Stimulated activated CD8-positive, alpha-beta memory T cell treated with anti-CD3 and anti-CD28 coated beads, Interleukin-7, amount 100 ng/mL, for 24 hours (primary cell): ENCODE measurements at places on chromosomes 6 and 20.

GRCh38 chr6:21084656-21085055 is 508.9 kb upstream of the SOX4 start:
- no peak for DNase-seq

- no peak for DNase-seq
Measured at GRCh38 chr20:21159658-21160380, 33.9 kb downstream of the KIZ start.

- DNase-seq = no peak
Measured at GRCh38 chr6:17790489-17790888, 83.8 kb upstream of the NUP153 start.

- no peak for DNase-seq
Measured at GRCh38 chr20:24756292-24757025, 192.6 kb upstream of the CST7 start.

DNA sequence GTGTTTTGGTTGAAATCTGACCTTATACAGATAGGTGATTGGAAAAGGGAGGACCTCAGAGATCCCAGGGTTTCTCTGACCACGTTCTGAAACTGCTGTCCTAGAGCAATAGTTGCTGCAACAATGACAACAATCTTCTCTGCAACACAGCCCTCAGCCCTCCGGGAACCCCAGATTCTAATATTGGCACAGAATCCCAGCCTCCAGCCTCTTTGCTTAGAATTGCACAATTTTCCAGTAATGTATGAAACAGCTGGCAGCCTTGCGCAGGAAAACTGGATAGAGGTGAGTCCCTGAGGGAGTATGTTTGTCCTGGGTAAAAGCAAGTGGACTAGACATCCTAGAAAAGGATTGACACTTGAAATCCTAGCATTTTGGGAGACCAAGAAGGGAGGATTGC is 30.4 kb upstream of the PNRC1 start:
- DNase-seq = no peak

DNA sequence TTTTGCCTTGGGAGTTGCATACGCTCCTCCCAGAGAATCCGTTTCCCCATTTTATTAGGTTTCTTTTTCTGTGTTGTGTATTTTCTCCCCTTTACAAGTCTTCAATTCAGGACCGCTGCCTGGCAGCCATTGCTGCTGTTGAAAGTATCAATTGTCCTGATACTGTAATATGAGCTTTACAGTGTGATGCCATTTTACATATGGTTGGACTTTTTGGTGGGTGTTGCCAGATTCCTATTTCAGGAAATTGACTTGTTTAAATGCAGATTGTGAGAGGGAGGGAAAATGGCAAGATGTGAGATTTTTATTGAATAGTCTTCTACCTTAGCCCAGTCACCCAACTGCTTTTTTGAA is 1.2 kb downstream of the PANK2 start:
- no peak for DNase-seq

DNA sequence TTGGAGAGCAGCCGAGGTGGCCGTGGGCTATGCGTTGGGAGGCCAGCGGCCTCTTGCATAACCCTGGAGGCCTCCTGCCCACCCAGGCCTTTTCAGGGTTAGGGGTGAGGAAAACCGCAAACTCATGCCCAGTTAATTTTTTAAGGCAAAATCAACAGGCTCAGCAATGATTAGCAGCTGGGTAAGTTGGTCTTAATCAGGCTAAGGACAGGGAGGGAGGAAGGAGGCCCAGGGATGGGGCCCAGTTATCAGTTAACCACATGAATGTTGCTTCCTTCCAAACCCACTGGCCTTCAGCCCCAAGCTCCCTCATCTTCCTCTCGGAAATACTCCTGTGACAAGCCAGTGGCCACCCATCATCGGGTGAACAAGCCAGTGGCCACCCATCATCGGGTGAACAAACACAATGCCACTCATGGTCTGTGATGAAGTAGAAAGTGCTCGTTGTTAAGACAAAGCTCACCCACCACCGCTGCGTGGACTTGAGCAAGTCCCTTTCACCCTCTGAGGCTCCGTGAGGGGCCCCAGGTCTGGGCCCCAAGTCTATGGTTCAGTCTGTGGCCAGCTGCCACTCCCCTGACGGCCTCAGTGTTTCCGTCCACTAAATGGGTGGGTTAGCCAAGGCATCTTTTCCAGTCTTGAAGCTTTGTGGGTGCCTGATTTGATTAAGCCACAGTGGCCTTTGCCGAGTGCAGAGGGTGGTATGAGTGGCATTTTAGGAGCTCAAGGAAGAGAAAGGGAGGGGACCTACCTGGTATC is 39.4 kb downstream of the HNF4A start:
- no peak for DNase-seq

DNA sequence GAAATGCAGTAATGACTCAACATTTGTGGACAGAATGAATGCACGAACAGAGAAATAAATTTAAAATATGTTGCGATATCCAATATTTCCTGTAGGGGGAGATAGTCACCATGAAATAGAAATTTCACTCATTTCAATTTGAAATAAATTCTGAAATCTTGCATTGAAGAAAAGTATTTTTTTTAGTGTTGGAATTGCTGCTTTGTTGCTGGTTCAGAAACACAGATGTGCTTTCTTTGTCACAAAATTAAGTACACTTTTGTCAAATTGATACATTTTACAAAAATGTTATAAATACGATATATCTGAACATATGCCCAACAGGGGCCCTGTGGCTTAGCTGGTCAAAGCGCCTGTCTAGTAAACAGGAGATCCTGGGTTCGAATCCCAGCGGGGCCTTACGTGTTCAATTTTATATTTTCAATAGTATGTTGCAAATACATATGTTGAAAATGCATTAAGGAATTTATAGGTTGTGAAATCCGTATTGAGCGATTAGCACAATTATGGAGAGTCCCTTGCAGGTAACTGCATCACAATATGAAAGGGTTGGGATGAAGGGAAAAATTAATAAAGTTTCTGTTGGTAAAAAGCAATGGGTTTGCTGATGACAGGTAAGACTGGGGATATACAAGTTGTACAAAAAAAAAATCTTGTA is 85.4 kb upstream of the PRSS16 start:
- DNase-seq = no peak

GRCh38 chr6:138680085-138680484 is 93.5 kb upstream of the CCDC28A start:
- no peak for DNase-seq

- DNase-seq = no peak
Measured at GRCh38 chr20:38007526-38007925, 25.7 kb downstream of the TTI1 start.

DNA sequence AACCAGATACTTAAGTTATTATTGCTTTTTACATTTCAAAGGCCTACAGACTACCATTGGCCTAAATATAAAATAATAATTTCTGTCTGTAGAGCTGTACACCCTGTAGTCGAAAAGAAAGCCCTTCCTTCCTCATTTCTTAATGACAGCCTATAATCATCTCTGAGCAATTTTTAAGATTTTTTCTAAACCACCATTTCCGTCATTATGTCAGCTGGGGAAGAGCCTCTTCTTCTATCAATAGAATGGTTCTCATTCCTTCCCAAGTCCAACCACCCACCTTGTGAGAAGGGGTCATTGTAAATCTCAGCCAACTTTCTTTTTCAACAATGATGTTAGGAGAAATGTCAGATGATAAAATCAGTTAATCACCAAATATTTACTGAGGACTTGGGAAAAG is 91.8 kb downstream of the PLEKHG1 start:
- no peak for DNase-seq

- DNase-seq = no peak
Measured at GRCh38 chr6:13831615-13832014, 17.3 kb upstream of the MCUR1 start.

DNA sequence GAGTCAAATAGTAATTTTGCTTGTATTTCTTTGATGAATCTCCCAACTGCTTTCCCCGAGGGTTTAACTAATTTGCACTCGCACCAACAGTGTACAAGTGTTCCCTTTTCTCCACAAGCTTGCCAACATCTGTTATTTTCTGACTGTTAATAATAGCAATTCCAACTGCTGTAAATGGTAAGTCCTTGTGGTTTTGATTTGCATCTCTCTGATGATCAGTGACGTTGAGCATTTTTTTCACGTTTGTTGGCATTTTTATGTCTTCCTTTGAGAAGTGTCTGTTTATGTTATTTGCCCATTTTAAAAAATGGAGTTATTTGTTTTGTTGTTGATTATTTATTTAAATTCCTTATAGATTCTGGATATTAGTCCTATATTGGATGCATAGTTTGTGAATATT is 399.8 kb upstream of the MAN1A1 start:
- DNase-seq = no peak

DNA sequence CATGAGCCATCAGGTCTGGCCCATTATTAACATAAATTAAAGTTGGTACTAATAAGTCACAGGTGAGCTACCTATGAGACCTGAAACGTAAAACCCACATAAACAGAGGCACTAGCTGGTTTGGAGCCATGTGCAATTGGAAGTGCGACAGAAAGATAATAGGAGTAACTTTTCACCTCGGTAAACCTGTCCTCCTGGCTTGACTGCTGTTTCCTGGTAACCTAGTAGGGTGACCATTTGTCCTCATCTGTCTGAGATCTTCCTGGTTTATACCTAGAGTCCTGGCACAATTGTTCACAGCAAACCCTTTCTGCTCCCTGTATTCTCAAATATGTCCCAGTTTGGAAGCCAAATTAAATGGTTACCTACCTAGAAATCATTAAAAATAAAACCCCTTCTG is 7.4 kb downstream of the TBC1D20 start:
- DNase-seq = no peak

- DNase-seq = no peak
Measured at GRCh38 chr6:113871975-113872374, 14.8 kb downstream of the MARCKS start.

DNA sequence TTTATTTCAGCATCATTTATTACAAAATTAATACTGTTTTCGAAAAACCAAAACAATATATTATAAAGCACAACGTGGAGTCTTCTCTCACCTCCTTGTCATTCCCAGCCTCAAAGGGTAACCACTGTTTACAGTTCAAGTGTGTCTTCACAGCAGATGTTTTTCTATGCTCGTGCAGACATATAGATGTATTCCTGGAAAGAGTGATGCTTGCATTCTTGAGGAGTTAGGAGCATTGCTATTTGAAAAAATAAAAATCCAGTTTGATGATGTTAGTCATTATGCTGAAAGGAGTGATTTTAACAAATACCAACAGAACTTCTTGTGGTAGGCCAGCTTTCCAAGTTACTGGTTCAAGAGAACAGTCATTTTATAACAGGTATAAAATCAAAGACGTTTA is 234.9 kb downstream of the BCKDHB start:
- DNase-seq = no peak

DNA sequence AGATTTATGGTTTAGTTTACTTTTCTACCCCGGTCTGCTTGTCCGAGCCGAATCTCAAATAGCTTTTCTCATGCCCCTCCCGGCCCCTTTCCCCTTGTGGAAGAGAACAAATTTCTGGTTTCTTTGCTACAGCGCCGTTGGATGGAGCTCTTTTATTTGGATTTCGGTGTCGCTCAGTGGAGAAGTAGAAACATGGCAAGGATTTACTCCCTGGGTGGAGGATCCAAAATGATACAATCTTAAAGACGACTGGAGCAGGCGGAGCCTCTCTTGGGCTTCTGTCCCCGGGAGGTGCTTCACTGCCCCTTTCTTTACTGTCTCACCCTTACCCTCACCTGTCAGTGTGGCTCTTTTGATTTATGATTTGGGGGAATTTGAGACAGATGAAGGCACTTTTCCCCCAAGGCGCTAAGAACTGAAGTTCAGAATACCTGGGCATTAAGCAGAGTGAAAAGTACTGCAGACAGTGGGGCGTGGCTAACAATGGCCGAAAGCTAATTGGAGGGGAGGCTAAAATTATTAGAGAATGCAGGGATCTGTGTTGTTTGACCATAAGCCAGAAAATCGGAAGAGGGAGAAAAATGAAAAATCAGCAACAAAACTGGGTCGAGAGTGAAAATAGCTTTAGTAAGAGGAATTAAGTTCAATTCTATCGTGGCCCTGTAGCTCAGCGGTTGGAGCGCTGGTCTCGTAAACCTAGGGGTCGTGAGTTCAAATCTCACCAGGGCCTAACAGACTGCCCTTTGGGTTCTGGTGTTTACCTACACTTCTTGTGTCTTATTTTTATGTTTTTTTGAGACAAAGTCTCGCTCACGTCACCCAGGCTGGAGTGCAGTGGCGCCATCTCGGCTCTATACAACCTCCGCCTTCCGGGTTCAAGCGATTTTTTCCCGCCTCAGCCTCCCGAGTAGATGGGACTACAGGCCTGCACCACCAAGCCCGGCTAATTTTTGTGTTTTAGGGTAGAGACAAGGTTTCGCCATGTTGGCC is 145.1 kb upstream of the ZNF184 start:
- no peak for DNase-seq

DNA sequence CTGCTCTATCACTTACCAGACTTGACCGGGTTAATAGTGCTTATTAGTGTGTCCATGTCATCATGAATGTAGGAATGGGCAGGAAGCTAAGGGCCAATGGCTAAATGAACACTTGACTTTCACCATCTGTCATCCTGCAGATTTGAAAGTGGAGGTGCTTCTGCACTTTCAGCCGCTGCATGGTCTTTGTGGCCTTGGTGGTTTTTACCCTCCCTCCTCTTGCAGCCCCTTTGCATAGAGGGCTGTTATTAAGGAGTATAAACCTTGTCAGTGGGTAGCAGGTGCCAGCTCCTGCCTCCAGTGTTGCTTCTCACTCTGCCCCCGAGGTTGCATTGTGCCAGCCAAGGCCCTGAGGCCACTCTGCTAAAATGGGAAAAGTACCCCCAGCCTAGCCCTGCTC is 122.2 kb upstream of the TNFAIP3 start:
- DNase-seq = no peak

GRCh38 chr6:98525860-98526259 is 308.5 kb upstream of the POU3F2 start:
- no peak for DNase-seq

GRCh38 chr6:28675600-28675999 is 149.9 kb downstream of the GPX5 start:
- DNase-seq = no peak

DNA sequence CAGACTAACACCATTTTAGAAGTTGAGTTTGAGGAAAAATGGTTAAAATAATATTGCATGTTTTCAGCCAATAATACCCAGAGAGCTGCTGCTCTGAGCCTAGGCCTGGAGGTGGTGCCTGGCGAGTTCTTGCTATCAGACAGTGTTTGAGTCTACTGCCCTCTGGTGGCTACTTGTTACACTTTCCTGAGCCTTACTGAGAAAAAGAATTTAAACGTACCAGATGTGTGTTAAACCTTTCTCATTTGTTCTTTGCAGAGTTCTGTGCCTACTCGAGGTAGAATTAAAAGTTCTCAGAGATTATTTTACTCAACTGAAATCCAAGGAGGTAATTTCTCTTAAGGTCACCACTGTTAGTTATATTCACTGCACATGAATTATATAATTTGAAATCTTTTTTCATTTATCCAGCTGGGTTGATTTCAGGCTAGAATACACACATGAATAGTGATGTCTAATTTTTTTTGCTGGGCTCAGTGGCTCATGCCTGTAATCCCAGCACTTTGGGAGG is 38.2 kb downstream of the SHLD1 start:
- DNase-seq = peak; percentile 24

GRCh38 chr6:160431226-160431625 is 83.0 kb downstream of the SLC22A3 start:
- no peak for DNase-seq
